Fibroblast of lung (primary cell): ENCODE measurements at places on chromosomes 4 and X. TPM values are rescaled to one million over a fixed set of nuclear protein-coding genes. Genes with fewer than 3 reads are reported as not detected.

DNA sequence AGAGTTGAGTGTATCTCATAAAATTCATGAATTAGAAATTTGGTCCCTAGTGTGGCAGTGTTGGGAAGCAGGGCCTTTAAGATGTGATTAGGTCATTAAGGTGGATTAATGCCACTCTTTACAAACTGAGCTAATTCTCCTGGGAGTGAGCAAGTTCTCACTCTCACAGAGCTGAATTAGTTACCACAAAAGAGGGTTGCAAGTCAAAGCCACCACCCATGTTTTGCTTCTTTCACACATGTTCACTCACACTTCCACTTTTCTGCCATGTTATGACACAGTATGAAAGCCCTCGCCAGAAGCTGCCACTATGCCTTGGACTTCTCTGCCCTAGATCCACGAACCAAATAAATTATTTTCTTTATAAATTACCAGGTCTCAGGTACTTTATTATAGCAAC, 332.1 kb downstream of the ARAP2 start:
- DNase-seq = no peak

DNA sequence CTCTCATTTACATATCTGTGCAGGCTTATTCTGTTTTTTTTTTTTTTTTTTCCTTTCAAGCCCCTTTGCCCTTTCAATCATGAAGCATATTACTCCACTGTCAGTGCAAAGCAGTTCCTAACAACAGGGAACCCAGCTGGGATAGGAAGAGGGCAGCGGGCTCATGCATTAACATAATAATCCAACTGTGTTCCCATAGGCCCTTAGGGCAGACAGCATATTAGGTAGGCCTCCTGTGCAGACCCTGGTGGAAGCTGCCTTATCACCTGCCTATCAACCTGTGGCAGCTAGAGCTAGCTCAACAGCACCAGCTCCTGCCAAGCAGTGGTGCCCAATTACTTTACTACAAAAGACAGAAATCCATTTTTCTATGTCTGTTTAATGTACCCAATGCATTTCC, 49.3 kb downstream of the SLC10A7 start:
- DNase-seq = no peak

DNA sequence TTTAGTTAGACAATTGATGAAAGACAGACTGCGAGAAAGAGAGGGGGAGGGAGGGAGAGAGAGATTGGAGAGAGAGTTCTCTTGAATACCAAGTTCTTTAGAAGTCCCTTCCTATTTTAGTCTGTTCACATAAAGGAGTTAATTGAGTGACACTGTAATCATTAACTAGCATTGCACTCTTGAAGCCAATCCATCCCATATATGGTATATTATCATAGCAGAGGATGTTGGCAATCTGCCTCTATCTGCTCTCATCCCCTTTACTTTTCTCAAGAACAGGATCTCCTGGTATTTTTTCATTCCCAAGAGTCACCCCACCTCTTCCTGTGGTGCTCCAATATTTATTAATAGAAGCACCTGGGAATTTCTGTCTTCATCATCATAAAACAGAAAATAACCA, 959.6 kb upstream of the NDST4 start:
- DNase-seq = no peak

GRCh38 chr4:83305187-83305586, 20.6 kb upstream of the COQ2 start:
- DNase-seq = no peak

- peak; percentile 20 for DNase-seq
Measured at GRCh38 chr4:17309567-17310268, 202.2 kb downstream of the QDPR start.

- DNase-seq = no peak
Measured at GRCh38 chrX:73834219-73834618, 271.2 kb downstream of the CHIC1 start.

DNA sequence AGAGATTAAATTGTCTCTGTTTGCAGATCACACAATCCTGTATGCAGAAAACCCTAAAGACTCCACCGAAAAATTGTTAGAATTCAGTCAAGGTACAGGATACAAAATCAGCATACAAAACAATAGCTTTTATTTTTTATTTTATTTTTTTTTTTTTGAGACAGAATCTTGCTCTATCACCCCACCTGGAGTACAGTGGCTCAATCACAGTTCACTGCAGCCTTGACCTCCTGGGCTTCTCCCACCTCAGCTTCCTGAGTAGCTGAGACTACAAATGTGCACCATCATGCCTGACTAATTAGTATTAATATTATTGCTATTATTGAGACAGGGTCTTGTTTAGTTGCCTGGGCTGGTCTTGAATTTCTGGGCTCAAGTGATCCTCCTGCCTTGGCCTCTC, 8.9 kb upstream of the PLXNB3 start:
- no peak for DNase-seq

The DMP1 gene
- not detected in 2 replicates for total RNA-seq

The EPGN gene
- total RNA-seq = 0.26 TPM in 1 of 2 replicates, not detected in the other
